Parietal lobe (tissue), 2 donors: ENCODE measurements at places on chromosomes 2 and 18. TPM values are rescaled to one million over a fixed set of nuclear protein-coding genes. Genes with fewer than 3 reads are reported as not detected.

Gene INHBB
- 7.2 TPM for total RNA-seq

Gene HOXD9
- total RNA-seq, result not detected

Gene NEUROD1
- 4.7 TPM for total RNA-seq

Gene HAAO
- 1.3 TPM for total RNA-seq

Gene RMDN2
- 12.2 TPM for total RNA-seq

Gene SULT1C3
- not detected for total RNA-seq

Gene SEPTIN10
- 91.7 TPM for total RNA-seq

Gene NT5C1B
- total RNA-seq, result not detected

Gene PSMA8
- not detected for total RNA-seq

Gene GBX2
- total RNA-seq, result not detected

Gene C2orf78
- not detected for total RNA-seq

Gene PPIL3
- total RNA-seq, result 49.8 TPM

Gene LYPD6B
- 13.8 TPM for total RNA-seq

Gene RAMP1
- 2.2 TPM for total RNA-seq

Gene ESPNL
- total RNA-seq, result not detected

Gene KCNIP3
- 15.3 TPM for total RNA-seq

Gene UGT1A3
- total RNA-seq, result not detected

Gene GALNT5
- total RNA-seq, result under 0.01 TPM

Gene CFC1
- not detected for total RNA-seq

Gene ATP6V1B1
- not detected for total RNA-seq

Gene LMAN1
- 54.5 TPM for total RNA-seq

Gene HOXD12
- total RNA-seq, result not detected

Gene RIT2
- 30.0 TPM for total RNA-seq
